Fibroblast of skin of right biceps (primary cell): ENCODE measurements at places on chromosomes 12 and 14.

- no peak for DNase-seq
Measured at GRCh38 chr12:121713257-121713777, 765 bp downstream of the TMEM120B start.

- peak; percentile 76 for DNase-seq
Measured at GRCh38 chr14:92473261-92473968, 40.2 kb upstream of the RIN3 start.

GRCh38 chr14:70036665-70037064 is 152.1 kb downstream of the SLC8A3 start:
- no peak for DNase-seq

GRCh38 chr14:58414845-58415244 is 12.5 kb downstream of the TIMM9 start:
- DNase-seq: no peak

DNA sequence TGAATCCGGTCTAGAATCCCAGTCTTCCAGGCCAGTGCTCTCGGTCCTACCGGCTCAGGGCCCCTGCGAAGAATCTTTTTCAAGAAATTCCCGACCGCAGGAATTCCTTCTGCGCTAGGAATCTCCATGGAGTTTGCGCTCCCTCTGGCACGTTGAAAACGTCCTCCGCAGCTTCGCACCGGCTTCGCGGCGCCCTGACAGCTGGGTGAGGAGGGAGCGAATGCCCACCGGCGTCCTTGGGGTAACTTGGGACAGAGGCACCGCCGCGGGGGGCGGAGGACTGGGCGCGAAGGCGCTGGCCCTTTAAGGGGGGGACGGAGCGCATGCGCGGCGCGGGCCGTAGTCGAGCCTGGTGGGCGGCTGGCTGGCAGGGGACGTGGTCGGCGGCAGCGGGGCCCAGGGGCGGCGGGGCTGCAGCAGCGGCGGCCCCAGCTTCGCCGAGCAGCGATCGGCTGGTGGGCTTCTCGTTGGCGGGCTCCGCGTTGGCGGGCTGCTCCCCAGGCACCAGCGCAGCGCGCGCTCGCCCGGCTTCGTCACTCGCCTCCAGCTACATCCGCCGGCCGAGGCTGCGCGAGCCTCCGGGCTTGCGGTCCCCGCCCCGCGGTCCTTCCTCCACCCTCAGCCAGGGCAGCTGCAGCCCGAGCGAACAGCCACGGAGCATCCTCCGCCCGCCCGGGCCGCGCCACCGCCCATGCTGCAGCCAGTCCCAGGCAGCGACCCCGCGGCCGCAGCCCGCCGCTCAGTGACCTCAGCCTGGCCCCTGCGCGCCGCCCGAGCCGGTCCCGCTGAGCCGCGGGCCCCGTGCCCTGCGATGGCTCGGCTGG is at the start of gene VASH1:
Gene VASH1 (plus strand): TSS at position 333 of the 824 bp plus-strand sequence. CDS start 1,354 bp downstream, outside the sequence.
- DNase-seq: peak; percentile 75

- no peak for DNase-seq
Measured at GRCh38 chr12:3604748-3605586, 114.0 kb downstream of the PRMT8 start.

DNA sequence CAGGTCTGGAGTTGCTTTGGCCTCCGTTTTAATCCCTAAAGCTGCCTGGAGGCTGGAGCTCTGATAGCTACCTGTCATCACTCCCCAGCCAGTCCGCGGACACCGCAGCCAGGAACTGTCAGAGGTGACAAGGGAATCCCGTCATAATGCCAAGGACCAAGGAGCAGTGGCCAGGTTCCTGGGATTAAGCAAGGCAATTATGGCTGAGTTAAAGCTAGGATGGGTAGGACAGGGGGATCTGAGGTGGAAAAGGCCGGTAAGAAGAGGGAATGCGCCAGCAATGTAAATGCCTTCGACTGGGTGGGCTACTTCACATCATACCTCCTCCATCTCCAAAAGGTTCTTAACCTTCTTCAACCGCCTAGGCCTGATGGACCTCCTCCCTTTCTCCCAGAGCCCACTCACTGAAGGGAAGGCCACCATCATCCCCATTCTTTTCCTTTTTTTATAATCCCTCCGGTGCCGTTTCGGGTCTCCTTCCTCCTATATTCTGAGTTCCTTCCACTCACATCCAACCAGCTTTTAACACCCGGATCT is 1.9 kb downstream of the PPP1R3E start:
- peak; percentile 19 for DNase-seq

DNA sequence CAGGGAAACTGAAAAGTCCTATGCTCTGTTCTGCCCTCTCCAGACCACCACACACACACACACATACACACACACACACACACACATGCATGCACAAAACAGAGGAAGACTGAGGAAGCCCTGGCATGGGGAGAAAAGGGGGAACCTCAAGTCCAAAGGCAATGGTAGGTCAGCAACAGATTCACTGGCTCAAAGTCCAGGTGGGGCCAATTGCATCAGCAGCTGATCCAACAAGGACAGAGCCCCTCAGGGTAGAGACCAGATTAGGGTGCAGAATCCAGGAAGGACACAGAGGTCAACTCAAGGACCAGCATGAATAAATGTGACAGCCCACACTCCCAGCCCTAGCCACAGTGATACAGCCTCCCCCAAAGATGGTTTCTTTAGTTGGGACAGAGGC is 425.0 kb upstream of the SOX5 start:
- no peak for DNase-seq

- no peak for DNase-seq
Measured at GRCh38 chr12:28161697-28162096, 28.6 kb upstream of the CCDC91 start.

DNA sequence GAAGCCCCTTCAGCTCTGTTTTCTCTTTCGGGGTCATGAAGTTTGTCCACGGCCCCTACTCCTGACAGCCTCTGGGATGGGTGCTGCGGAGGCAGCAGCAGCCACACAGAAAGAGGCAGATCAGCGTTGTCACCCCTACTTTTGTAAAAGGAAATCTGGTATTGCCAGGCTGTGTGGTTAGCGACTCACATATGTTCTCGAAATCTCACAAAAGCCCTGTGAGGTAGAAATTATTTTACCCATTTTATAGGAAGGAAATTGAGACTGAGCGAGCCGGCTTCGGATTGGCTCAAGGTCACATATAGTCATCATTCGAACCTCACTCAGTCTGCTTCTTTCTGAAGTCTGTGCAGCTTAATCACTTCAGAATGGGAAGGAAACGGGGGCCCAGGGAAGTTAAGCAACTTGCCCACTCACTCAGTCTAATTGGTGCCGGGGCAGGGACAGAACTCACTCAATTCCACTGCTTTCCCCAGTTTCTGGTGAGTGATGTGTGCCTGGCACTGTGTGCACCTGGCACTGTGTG is 1.1 kb upstream of the CKAP4 start:
- peak; percentile 81 for DNase-seq

GRCh38 chr14:31945074-31945613 is 132.0 kb upstream of the ARHGAP5 start:
- DNase-seq: no peak

DNA sequence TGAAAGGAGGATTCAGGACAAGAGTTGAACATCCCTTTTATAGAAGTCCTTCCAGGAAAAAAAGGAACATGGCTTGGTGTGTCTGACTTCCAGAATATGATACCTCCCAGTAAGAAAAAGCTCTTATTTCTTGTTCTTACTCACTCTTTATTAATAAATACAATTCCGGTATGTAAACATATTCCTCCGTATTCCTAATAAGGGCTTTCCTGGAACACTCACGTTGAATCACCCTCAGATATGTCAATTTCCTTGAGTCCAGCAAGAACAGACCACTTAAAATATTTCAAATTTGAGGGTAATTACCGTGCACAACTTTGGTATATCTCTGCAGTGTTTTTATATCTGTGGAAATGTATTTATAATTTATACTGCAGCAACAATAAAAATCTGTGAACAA is 385.6 kb downstream of the SYT1 start:
- DNase-seq: peak; percentile 17

DNA sequence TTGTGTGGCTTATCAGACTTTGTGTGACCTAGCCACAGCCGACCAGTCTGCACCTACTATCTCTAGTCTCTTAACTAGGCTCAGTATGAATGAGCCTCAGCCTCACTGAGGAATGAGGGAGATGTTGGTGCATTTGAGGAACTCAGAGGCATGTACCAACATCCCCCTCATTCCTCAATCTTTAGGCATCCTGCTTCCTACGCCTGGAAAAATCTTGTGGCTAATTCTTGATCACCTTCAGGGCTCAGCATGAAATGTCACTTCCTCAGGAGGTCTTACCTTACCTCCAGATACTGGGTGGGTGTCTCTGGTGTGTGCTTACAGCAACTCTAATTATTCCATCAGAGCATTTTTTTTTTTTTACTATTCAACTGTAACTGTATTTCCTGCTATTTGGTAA is 148.8 kb upstream of the TMCC3 start:
- DNase-seq: no peak

- no peak for DNase-seq
Measured at GRCh38 chr14:57943541-57943940, 77.6 kb upstream of the SLC35F4 start.

DNA sequence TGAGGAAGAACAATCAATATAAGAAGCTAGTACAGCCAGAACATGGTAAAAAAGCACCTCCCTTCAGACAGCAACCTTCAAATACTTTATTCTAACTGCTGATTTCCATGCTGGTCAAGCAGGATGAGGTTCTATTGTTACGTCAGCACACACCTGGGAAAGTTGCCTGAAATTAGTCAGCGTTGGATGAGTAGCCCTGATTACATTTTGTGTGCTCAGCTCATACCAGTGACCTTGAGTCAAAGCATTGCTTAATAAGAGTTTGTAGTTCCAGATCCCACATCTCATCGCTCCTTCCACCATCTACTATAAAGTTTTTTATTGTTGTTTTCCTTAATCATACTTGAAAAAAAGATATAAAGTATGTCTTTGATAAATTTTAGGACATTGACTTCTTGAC is 361.5 kb downstream of the EGLN3 start:
- DNase-seq: peak; percentile 85

DNA sequence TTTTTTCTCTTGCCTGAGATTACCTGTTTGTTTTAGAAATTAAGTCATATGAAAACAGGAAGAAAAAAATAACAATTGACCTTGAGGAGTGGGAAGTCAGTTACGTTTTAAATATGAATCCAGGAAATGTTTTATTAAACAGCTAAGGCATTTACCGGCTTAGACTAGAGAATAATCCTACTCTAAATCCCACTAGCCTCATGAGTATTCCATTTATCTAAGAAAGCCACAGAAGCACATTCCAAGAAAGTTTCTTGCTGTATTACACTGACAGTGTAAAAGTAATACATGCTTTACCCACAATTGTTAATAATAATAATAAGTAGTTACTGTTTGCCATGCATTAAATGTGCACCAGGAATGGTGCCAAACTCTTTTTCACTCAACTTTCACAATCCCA is 90.9 kb downstream of the BMP4 start:
- DNase-seq: no peak

- no peak for DNase-seq
Measured at GRCh38 chr12:51869496-51869865, 18.4 kb upstream of the ANKRD33 start.

DNA sequence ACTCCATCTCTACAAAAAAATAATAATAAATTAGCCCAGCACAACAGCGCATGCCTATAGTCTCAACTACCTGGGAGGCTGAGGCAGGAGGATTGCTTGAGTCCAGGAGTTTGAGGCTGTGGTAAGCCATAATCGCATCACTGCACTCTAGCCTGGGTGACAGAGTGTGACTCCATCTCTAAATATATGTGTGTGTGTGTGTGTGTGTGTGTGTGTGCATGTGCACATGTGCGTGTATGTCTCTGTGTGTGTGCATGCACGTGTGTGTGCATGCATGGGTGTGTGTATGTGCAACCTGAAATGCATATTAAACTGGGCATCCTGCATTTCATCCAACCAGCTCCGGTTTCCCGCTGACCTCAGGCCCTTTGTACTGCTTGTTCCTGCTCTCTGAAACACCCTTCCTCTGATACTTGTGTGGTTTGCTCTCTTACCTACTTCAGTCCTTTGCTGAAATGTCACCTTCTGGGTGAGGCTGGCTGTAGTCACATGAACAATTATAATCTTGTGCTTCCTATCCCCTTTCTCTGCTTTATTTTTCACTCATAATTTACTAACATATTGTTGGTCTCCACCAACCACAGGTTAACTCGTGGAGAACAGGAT is 46.9 kb downstream of the PHLDA1 start:
- DNase-seq: no peak

DNA sequence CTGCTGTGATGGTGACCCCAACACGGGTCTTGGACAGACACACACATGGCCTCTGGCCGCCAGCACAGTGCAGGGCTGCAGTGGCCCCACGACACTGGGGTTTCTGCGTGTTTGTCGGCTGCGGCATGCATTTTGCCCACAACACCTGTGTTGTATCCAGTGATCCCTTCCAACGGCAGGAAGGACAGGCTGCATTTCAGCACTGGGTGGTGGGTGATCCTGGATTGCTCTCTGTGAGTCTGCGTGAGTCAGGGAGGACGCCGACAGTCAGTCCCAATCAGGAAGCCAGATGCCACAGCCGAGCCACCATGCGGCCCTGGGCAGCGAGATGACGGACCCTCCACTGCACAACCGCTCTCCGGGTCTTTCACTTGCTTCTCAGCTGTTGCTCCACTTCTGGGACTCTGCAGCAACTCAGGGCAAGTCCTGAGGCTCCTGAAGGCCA is 20.6 kb downstream of the LRTM2 start:
- no peak for DNase-seq

DNA sequence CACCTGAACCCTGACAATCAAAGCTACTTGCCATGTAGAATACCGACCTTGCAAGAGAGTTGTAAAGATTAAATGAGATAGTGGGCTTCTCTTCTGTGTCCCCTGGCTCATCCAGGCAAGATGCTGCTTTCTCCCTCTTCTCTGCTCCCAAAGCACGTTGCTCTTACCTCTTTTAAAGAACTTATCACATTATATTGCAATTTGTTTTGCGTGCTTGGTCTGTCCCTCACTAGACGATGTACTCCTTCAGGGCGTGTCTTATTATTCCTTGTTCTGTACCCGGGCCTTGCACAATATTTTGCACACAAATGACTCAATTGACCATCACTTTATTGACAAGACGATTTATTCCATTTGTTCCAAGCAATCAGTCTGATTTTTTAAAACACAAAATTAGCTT is 3.3 kb downstream of the DCN start:
- peak; percentile 25 for DNase-seq

DNA sequence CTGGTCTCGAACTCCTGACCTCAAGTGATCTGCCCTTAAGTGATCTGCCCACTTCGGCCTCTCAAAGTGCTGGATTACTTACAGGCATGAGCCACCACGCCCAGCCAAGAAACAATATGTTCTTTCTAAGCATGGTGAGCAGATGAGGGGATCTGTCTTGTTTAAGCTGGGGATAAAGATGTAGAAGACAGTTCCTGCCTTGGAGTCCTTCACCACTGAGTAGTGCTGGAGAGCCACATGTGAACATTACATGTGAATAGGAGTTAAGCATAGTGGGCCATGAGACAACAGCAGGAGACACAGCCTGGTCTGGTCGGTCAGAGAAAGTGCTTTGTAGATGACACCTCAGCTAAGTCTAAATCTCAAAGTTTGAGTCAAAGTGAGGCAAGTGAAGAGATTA is 26.0 kb downstream of the TMBIM6 start:
- no peak for DNase-seq

- no peak for DNase-seq
Measured at GRCh38 chr14:22405201-22405600, 183.8 kb downstream of the DAD1 start.

- DNase-seq: no peak
Measured at GRCh38 chr12:80700327-80700726, 7.1 kb upstream of the MYF6 start.

GRCh38 chr12:116556964-116557698 is 2.0 kb upstream of the MAP1LC3B2 start:
- DNase-seq: peak; percentile 64
